ENCODE measurements at places on chromosomes 4 and X.

GRCh38 chr4:60805500-60806313, 394.4 kb upstream of the ADGRL3 start:
- DNase-seq = no peak

DNA sequence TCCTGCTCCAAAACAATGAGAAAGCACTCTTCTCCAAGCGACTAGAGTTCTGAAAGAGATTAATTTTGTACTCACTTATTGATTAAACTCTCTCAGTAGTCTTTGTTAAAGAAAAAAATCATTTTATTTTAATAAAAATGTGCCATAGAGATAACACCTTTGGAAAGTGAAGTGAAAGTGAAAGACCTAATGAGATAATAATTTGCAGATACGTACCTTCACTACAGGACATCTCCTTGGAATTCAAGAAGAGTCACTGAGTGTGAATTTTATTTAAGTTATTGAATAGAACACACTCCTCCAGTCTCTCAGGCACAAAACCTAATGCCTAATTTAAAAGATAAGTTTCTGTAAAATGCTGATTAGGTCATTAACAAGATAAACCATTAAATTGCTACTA, 1070.6 kb upstream of the GRID2 start:
- no peak for DNase-seq

GRCh38 chr4:113159942-113160545, 110.6 kb downstream of the ANK2 start:
- DNase-seq = no peak

DNA sequence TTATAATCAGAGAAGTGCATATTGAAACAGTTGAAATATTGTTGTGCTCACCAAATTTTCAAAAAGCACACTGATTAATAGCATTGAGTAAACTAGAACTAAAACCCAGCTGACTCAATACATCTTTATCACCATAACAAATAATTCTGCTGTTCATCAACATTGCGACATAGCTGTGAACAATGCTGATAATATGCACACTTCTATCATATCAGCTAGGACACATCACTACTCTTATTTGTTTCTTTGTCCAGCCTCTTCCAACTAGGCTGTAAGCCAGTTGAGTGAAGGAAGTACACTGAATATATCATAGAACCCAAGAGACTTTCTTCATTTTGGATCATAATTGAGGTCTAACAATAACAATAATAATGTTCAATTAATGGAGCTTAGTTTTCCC, 349.7 kb downstream of the IQCM start:
- DNase-seq = no peak

GRCh38 chr4:140286456-140286855, 87.0 kb upstream of the SCOC start:
- DNase-seq = no peak

- DNase-seq = no peak
Observed at GRCh38 chrX:68761086-68761485, 67.7 kb upstream of the EFNB1 start.

DNA sequence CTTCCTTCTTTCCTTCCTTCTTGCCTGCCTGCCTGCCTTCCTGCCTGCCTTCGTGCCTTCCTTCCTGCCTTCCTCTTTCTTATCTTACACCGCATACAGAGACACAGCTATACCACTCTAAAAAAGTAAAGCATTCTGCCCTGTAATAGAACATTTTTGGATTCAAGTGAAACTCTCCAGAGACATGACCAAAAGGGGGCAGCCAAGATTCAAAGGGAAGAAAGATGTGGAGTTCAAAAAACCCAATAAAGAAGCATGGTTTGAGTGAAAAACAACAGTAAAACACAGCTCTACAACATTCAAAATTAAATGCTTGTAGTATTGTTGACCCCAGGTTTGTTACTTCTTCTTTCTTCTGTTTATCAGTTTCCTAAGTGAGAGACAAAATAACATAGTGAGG, 914.9 kb upstream of the PCDH7 start:
- no peak for DNase-seq

DNA sequence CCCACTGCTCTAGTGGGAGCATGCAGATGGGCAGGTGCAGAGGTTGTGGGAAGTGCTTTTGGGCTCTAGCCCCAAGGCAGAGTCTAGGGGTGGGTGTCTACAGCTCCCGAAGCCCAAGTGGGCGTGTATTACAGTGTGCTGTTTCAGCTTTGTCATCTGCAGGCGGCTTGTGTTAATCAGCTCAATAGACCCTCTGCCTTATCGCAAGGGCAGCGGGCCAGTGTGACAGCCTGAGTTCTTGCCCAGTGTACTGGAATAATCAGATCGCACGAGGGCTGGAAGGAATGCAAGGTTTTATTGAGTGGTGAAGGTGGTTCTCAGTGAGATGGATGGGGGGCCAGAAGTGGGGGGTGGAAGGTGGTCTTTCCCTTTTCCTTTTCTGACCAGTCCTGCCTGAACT, 529.4 kb upstream of the AMOT start:
- no peak for DNase-seq

DNA sequence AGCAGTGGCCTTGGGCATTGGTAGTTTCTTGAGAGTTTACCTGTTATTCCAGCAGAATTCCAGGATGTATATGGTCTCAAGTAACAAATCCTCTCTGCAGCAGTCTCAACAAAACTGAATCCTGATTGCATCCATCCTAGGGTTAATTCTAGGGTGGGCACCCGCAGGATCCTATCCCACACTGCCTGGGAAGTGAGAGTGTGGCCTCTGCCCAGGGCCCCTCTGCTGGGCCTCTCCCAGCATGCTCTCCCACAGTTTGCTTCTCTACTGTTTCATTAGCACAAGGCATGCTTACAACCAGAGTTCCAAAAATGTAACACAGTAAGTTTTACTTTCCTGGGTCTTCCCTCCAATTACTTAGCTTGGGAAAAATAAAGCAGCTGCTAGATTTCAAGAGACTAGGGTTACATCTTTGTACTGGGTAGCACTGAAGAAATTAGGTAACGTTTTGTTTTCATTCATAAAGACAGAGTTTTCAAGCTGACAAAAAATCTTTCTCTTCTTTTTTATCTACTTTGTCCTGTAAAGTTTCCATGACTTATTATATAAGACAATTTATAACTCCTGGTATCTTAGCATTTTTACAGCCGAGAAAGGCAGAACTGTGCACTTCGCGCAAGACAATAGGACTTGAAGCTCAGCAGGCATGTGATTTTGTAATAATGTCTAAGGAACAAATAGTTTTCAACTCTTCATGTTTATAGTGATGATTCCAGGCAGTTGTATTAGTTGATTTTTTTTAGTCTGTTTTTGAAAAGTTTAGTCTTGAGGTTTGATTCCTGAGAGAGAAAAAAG, 131.2 kb upstream of the PCDH18 start:
- DNase-seq = peak; percentile 50

DNA sequence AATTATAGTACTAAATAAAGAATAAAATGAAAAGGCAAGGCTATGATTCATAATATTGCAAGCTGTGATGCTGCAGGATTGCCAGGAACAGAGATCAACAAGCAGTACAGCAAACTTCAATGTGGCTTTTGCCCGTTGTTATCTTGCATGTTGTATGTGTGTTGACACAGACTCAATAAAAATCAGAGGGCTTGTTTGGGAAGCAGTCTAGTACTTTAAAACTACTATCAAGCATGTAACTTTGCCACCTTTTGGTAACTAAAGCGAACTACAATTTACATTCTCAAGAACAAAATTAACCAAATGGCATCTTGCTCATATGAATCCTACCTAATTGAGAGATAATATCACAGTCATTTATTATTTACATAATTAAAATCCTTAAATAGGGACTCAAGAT, 79.8 kb upstream of the GPM6A start:
- DNase-seq = no peak

- DNase-seq = no peak
Observed at GRCh38 chr4:20480165-20480947, 219.9 kb upstream of the PACRGL start.

DNA sequence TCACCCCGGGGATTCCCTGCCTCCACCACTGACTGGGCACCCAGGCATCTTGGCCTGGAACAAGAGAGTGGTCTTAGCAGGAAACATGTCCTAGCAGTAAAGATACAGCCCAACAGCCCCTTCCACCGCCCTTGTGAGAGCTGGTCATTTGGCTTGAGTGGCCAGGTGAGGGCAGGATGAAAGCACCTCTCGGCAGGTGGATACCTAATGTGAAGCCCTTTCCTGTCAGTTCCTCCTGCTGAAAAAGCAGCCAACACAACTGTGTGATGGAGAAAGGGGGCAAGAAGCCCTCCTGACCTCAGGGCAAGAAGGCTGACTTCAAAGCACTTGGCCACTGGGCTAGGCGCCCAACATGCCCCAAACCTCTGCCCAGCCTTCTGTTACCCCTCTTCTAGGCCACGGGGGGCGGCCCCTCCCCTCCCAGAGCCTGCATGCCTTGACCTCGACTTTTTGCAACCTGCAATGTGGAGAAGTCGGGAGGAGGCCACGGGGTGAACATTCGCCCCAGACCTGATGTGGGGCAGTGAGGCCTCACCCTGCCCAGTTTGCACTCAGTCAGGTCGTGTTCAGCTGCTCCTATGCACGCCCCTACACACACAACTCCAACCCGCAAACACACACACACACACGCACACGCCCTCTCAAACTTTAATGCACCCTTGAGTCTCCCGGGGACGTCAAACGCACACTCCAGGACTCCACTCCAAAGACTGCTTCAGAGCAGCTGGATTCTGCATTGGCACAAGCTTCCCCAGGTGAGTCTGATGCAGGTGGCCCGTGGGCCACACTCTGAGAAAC, 1.1 kb downstream of the LGI2 start:
- no peak for DNase-seq

DNA sequence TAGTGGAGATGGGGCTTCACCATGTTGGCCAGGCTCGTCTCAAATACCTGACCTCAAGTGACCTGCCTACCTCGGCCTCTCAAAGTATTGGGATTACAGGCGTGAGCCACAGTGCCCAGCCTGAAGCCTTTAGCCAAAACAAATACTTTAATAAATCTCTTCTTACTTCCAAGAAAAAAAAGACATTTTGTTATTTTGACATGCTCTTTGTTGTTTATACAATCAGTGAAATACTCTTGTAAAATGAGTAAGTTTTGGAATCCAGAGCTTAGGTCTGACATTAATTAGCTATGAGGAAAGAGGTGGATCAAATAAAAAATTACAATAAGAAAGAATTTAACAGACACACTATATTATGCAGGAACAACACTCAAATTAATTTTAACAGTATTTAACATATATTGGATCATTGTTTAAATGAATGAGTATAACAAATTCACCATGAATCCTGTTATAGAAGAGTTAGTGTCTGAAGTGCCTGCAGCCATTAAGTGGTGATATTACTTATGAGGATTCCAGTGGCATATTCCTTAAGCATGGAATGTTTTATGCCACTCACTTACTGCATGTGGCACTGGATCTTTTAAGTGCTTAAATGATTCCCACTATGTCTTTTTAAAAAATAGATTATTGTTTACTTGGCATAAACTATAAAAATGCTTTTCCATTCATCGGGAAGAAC, 260.1 kb upstream of the GIMD1 start:
- no peak for DNase-seq

- no peak for DNase-seq
Observed at GRCh38 chrX:39866229-39866628, 231.5 kb downstream of the BCOR start.

DNA sequence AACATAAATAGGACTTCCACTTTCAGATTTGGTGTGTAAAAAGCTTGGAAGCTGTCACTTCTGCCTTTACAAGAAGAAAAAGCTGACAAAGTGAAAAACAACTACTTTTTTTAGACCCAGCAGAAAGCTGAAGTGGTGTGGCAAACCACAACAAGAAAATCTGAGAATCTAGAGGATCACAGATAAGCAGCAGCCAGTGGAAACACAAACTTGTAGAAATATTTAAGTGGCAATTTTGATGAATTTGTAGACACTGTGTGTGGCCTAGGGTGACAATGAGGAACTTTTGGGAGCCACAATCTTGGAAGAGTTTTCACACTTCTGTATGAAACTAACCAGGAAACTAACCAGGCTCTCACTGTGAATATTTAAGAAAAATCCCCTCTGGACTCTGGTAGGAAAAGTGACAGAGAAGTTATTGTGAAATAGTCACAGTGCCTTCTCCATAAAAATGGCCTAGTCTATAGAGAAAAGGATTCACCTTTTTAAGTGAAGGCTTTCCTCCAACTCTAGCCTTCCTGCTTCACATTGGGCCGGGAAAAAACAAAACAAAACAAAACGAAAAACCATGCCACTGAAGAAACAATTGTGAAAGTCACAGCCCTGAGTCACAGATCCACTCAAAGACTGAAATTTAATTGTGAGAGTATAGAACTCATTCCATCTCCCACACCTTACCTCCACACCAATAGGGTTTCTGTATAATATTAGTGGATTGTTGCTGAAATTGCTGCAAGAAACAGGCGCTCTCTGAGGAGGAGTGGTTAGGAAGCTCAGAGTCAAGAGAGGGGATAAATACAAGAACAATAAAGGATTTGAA, 26.7 kb upstream of the GUCY1A1 start:
- no peak for DNase-seq

GRCh38 chr4:92064574-92064973, 239.2 kb upstream of the GRID2 start:
- DNase-seq = no peak

DNA sequence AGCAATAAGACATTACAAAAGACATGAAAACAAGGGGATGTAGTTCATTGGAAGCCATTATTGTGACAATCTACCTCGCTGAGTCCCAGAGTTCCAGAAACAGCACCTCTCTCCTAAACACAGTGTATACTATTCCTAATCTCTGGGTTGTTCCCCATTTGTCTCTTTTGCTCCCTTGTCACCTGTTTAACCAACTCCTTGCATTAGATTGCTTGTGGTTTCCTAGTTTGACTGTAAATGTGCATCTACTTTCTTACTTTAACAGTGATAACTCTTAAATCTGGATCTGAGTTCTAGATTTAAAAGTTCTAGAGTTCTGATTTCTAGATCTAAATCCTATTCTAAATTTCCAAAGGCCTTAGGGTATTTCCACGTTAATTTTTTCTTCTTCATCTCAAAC, 71.6 kb upstream of the TET2 start:
- no peak for DNase-seq

DNA sequence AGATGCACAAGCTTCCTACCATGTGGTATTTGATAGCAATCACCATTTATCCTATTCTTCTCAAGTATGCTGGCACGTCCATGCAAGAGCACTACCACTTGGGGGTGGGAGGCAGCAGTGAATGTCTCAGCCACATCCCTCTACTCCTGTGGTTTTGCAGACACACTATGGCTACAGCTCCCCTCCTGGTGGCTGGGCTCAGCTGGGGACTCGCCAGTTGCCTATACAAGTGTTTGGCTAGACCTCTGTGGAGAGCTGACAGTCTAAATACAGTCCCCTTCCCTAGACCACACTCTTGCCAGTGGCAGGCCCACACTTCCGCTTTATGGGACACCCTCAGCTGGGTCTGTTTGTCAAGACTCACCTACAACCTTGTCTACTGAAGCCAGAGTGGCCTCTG, 53.2 kb downstream of the ADGRA3 start:
- no peak for DNase-seq

- DNase-seq = no peak
Observed at GRCh38 chr4:40417941-40418340, 82.8 kb downstream of the CHRNA9 start.

DNA sequence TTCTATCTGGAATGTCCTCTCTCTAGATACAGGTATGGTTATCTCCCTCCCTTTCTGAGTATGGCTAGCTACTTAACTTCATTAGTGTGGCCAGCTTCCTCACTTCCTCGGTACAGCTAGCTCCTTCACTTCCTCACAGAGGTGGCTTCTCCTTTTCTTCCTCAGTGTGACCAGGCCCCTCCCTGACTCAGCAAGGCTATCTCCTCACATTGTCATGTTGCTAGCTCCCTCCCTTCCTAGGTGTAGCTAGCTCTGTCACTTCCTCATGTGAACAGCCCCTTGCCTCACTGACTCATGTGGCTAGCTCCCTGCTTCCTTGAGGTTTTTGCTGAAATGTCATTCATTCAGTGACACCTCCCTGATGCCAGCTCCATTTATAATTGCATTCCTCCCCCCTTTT, 67.3 kb upstream of the DDIT4L start:
- DNase-seq = no peak

GRCh38 chr4:120415896-120416295, 349.2 kb upstream of the MAD2L1 start:
- no peak for DNase-seq

Measured in left hindlimb (tissue), 1 donor.